Prostate gland (tissue), 2 donors: ENCODE measurements at places on chromosomes 1 and 21.
A peak's percentile ranks its signal among the peaks of the same experiment; 100 is the strongest.

GRCh38 chr21:16040601-16041000, 310.8 kb downstream of the USP25 start:
- no peaks in the 10 kb centered on the region for H3K4me1 ChIP-seq
- H3K4me3 ChIP-seq = no peak overlapping the region
- no peak overlapping the region for H3K27ac ChIP-seq
- DNase-seq = no peak

- H3K36me3 ChIP-seq = no peaks in the 10 kb centered on the region
- H3K27me3 ChIP-seq = no peaks in the 10 kb centered on the region
- H3K27ac ChIP-seq = no peak overlapping the region
Measured at GRCh38 chr1:31409946-31410858, 2.8 kb upstream of the SERINC2 start.

- DNase-seq = no peak
- no peaks in the 10 kb centered on the region for H3K36me3 ChIP-seq
- no peaks in the 10 kb centered on the region for H3K27me3 ChIP-seq
- H3K4me3 ChIP-seq = no peak overlapping the region
Measured at GRCh38 chr1:83691953-83692500, 306.9 kb downstream of the TTLL7 start.

DNA sequence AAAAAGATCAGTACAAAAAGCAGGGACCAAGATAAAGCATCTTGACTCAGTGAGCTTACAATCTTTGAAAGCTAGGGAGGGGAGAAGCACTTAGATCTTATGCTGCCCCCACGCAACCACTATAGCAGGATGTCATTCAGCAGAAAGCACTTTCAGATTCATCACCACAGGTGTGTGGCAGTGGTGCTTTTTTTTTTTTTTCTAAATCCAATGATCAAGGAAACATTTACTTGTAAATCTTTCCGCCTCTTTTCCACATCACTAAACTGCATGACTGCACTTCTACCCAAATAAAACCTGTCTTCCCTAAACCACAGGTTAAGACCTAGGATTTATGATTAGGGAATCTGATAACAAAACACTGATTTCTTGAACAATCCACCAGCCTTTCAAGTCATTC, 154.8 kb downstream of the SLC45A1 start:
- no peaks in the 10 kb centered on the region for H3K36me3 ChIP-seq
- H3K27me3 ChIP-seq = no peaks in the 10 kb centered on the region
- H3K4me3 ChIP-seq = no peak overlapping the region
- no peak overlapping the region for H3K27ac ChIP-seq

DNA sequence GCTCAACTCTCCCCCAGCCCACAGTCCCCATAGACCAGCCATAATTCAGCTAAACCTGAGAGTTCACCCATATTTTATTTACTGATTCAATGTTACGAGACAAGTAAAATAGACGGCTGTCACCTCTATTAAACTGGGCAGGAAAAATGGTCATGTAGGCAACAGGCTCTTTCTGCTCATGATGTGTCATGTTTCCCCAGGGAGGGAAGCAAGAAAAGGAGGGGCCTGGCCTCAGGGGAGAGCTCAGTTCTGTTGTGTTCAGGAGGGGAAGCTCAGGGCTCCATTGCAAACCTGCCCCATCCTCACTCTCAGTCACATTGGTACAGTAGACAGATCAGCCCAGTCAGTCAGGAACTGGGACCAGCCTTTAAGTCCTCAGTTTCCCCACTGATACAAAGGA, 12.8 kb downstream of the GRIK3 start:
- H3K27ac ChIP-seq = no peak overlapping the region
- H3K4me3 ChIP-seq = no peak overlapping the region
- H3K36me3 ChIP-seq = no peaks in the 10 kb centered on the region
- H3K27me3 ChIP-seq = peaks cover 5% of the 10 kb centered on the region
- DNase-seq = no peak

GRCh38 chr1:56397811-56398231, 181.5 kb downstream of the PLPP3 start:
- no peaks in the 10 kb centered on the region for H3K4me1 ChIP-seq
- no peak overlapping the region for H3K27ac ChIP-seq
- no peaks in the 10 kb centered on the region for H3K36me3 ChIP-seq

- no peak overlapping the region for H3K4me3 ChIP-seq
- DNase-seq = no peak
- no peaks in the 10 kb centered on the region for H3K27me3 ChIP-seq
Measured at GRCh38 chr1:196059210-196059609, 549.0 kb downstream of the KCNT2 start.

DNA sequence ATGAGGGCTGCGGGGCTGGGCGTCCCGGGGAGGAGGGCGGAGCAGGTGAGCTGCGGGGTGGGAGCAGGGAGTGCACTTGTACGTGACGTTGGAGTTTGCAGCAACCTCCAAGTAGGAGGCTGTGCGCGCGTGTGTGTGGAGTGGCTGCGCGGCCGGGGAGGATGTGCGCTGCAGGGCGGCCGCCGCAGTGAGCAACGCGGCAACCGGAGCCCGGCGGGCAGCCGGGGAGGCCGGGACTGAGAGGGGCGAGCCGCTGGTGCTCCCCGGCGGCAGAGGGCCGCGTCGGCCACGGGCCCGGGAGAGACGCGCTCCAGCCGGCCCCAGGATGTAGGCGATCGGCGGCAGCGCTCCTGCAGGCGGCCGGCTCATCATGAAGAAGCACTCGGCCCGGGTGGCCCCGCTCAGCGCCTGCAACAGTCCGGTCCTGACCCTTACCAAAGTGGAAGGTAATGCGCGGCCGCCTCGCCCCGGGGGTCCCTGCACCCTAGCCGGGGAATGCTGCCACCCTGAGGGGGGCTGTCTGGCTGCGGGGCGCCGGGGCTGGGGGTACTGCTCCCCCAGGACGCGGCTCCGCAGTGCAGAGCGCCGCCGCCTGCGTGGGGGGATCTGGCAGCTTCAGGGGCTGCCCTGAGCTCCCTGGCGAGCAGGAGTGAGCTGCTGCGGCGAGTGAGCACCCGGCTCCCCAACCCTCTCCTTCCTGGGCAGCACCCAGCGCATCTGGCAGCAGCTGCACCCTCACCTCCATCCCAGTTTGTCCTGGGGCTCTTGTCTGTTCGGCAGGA, 158.9 kb upstream of the COA6 start:
- peak overlapping the region; percentile 12 for H3K27ac ChIP-seq
- H3K4me3 ChIP-seq = peak overlapping the region; percentile 37
- no peaks in the 10 kb centered on the region for H3K4me1 ChIP-seq
- no peaks in the 10 kb centered on the region for H3K27me3 ChIP-seq
- H3K36me3 ChIP-seq = no peaks in the 10 kb centered on the region

DNA sequence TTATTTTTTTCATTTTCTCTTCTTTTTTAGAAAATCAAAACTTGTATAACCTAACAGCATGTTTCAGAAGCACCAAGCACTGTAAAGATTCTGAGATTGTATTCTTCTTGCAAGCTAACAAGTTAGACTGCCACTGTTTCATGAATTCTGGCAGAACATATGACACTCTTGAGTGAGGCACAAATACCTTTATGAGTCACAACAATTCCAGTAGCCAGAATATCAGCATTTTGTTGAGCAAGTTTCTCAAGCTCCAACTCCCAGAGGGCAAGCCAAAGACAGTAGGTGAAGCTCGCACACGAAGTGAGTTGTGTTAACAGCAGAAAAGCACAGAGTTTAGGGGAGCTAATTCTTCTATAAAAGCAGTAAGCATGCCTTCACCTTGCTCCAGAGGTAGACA, 268.8 kb upstream of the NCAM2 start:
- no peaks in the 10 kb centered on the region for H3K36me3 ChIP-seq
- DNase-seq = no peak
- H3K27ac ChIP-seq = no peak overlapping the region
- H3K27me3 ChIP-seq = no peaks in the 10 kb centered on the region
- H3K4me3 ChIP-seq = no peak overlapping the region

GRCh38 chr1:15510611-15511405, 13.2 kb downstream of the CASP9 start:
- no peak overlapping the region for H3K27ac ChIP-seq
- H3K4me3 ChIP-seq = no peak overlapping the region
- H3K36me3 ChIP-seq = no peaks in the 10 kb centered on the region
- no peaks in the 10 kb centered on the region for H3K4me1 ChIP-seq
- no peak for DNase-seq
- H3K27me3 ChIP-seq = no peaks in the 10 kb centered on the region

DNA sequence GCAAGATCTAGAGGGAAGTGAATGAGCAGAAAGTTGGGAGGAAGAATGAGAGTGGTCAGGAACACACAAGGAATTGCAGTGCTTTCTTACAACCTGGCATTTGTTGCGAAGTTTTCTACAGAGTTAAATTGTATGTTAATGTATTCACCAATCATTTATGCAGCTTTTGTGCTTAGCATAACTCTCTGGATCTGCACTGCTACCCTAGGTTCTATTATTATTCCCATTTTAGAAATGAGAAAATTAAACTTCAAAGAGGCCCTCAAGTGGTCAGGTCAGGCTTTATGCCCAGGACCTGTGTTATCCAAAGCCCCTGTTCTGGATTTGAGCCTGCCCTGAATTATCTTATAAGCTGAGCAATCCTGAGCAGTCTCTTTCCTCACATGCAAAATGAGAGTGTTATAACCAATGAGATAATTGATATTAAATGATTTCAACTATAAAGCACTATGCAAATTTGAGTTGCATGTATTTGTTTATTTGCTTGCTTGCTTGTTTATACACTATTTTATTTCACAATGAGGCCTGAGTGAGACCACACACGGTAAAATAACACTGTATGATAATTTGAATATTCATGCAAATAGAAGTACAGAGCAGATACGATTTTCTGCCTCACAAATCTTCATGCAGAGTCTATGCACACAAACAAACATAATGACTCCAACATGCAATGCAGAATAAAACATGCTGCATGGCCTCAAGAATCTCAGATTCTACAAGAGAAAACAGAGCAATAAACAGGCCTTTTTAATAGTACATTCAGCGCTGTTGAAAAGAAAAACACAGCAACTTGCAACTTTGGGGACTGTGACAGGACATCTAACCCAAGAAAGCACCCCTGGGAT, 323.0 kb downstream of the PLPP3 start:
- H3K27ac ChIP-seq = no peak overlapping the region
- H3K36me3 ChIP-seq = no peaks in the 10 kb centered on the region
- H3K4me3 ChIP-seq = no peak overlapping the region

DNA sequence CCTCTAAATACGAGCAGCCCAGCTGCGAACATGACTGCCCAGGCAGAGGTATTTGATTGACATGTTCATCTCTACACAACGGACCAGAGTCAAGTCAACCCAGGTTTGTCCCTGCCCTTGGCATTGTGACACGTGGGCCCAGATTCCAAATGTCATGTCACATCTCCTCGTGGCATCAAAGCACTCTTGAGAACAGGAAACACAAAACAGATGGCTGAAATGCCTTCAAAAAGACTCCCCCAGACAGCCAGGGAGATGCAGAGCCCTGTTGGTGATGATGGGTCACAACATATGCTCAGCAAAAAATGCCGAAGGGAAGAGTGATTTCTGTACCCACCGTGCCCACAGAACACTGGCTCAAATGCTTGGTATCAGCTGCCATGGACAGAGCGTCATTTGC, 337.8 kb upstream of the DAB1 start:
- H3K27ac ChIP-seq = no peak overlapping the region
- no peaks in the 10 kb centered on the region for H3K36me3 ChIP-seq
- H3K27me3 ChIP-seq = no peaks in the 10 kb centered on the region
- DNase-seq = no peak
- H3K4me1 ChIP-seq = no peaks in the 10 kb centered on the region
- H3K4me3 ChIP-seq = no peak overlapping the region

DNA sequence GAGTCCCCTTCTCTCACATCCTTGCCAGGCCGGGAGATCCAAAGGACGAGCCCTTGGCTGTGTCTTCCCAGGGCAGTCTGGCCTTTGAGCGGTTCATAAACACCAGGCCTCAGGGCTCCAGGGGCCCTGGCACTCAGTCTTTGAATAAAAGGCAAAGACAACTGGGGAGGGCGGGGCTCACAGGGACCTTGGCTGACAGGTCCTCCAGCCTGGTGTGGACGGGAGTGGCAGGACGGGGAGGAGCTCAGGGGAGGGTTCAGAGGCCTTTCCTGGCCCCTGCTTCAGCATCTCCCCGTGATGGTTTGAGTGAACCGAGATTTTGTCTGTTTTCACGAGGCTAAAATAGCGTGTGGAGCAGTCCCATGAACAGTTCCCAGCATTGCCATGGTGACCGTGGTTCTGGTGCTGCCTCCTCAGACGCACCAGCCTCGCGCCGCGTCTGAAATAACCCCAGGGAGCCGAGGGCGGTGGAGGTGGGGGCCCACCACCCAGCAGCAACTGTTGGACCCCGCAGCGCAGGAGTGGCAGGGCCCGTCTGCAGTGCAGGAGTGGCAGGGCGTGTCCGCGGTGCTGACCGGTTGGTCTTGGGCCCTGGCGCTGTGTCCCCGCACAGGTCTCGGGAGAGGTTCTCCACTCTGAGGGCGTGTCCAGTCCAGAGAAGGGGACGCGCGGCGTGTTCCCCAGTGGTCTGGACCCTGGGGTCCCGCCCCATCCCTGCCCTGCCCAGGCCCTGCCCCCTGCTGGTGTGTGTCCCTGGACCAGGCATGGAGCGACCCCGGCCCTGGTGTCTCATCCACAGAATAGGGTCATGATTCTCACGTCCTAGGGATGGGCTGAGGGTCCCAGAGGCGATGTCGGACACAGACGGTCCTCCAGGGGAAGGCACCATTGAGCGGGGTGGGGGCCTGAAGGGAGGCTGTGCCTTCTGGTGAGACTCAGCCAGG, 7.1 kb upstream of the PRKCZ start:
- no peaks in the 10 kb centered on the region for H3K27me3 ChIP-seq
- peaks cover 3% of the 10 kb centered on the region for H3K4me1 ChIP-seq
- no peak overlapping the region for H3K27ac ChIP-seq
- no peak overlapping the region for H3K4me3 ChIP-seq
- no peaks in the 10 kb centered on the region for H3K36me3 ChIP-seq

GRCh38 chr21:28489162-28489561, 503.5 kb downstream of the LTN1 start:
- no peak overlapping the region for H3K4me3 ChIP-seq
- H3K27ac ChIP-seq = no peak overlapping the region
- no peaks in the 10 kb centered on the region for H3K27me3 ChIP-seq
- H3K36me3 ChIP-seq = no peaks in the 10 kb centered on the region

GRCh38 chr1:7587108-7587772, 183.9 kb upstream of the VAMP3 start:
- no peak overlapping the region for H3K27ac ChIP-seq
- H3K27me3 ChIP-seq = no peaks in the 10 kb centered on the region
- H3K4me3 ChIP-seq = no peak overlapping the region
- no peaks in the 10 kb centered on the region for H3K4me1 ChIP-seq
- H3K36me3 ChIP-seq = no peaks in the 10 kb centered on the region
- DNase-seq = no peak

DNA sequence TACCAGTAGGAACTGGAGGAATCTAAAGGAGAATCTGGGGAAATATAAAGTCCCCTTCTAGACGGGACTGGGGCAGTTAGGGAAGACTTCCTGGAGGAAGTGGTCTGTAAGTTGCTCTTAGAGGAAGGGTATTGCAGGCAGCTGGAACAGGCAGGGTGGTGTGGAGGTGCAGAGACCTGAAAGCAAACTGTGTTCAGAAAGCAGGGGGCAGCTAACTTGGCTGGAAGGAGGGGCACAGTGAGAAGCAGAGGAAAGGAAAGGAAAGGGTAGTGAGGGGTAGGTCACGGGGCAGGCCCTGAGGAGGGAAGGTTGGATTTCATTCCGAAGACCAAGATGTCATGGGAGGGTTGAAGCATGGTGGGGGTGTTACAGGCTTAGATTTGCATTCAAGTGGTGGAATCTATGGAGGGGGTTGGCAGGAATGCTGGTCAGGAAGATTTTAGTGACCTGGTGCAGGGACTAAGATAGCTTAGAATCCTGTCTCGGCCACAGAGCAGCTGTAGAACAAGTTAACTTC, 240.7 kb downstream of the FOXD2 start:
- H3K4me3 ChIP-seq = no peak overlapping the region
- no peaks in the 10 kb centered on the region for H3K27me3 ChIP-seq
- no peaks in the 10 kb centered on the region for H3K4me1 ChIP-seq
